ENCODE measurements at places on chromosomes 4 and X. TPM values are rescaled to one million over a fixed set of nuclear protein-coding genes. Genes with fewer than 3 reads are reported as not detected.

The UGT2B17 gene
- not detected for total RNA-seq

The IQCM gene
- total RNA-seq = not detected

The PRR32 gene
- not detected for total RNA-seq

The SPACA5 gene
- total RNA-seq = not detected

The APOO gene
- total RNA-seq = 103 TPM

The TCP11X2 gene
- total RNA-seq = not detected

The CT83 gene
- not detected for total RNA-seq

The ADH1C gene
- 2.2 TPM for total RNA-seq

The BEND2 gene
- total RNA-seq = not detected

The TSPAN6 gene
- total RNA-seq = 4.8 TPM

The PAGE2B gene
- not detected for total RNA-seq

The EVC gene
- 5.9 TPM for total RNA-seq

The PNMA6F gene
- total RNA-seq = not detected

The GLUD2 gene
- total RNA-seq = 1.3 TPM

The BST1 gene
- total RNA-seq = 5.7 TPM

The MAGEA2B gene
- not detected for total RNA-seq

The UCP1 gene
- not detected for total RNA-seq

The RAB41 gene
- not detected for total RNA-seq

The LAS1L gene
- 10.6 TPM for total RNA-seq

The ATP1B4 gene
- 0.14 TPM for total RNA-seq

All from heart right ventricle (tissue), 16 donors.